ENCODE measurements at places on chromosomes 5 and 9.

DNA sequence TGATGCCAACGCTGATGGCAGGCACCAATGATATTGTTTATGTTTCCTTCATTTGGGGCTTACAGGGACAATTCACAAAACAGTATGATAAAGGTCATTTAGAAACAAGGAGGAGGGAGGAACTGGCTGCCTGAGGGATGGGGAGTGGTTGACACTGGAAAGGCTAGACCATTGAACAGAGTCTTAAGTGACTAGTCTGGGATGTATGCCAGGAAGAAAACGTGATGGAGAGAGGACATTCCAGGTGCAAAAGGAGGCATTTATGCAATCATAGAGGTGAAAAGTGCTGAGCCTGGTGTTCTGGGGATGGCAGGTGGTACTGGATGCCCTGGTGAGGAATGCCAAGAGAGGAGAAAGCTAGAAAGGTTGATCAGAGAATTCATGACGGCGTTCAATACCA, 153.4 kb downstream of the ZNF462 start:
- no peak for DNase-seq

GRCh38 chr9:71812385-71812784, 44.1 kb upstream of the CEMIP2 start:
- peak; percentile 30 for DNase-seq

- DNase-seq, result no peak
Measured at GRCh38 chr9:80070071-80070742, 498.4 kb downstream of the TLE4 start.

- no peak for DNase-seq
Measured at GRCh38 chr5:96736937-96737336, 70.8 kb downstream of the ERAP1 start.

GRCh38 chr5:16018970-16019369, 160.6 kb downstream of the MARCHF11 start:
- DNase-seq, result no peak

GRCh38 chr5:5954275-5954598, 424.1 kb downstream of the MED10 start:
- no peak for DNase-seq

- no peak for DNase-seq
Measured at GRCh38 chr5:4977416-4978110, 162.6 kb upstream of the ADAMTS16 start.

GRCh38 chr5:135561266-135561665, 17.5 kb downstream of the CXCL14 start:
- no peak for DNase-seq
